ENCODE measurements at places on chromosomes 7 and 10. TPM values are rescaled to one million over a fixed set of nuclear protein-coding genes. Genes with fewer than 3 reads are reported as not detected.

Gene ENTPD1
- 12.5 TPM for polyA plus RNA-seq

Gene CALHM3
- polyA plus RNA-seq = not detected

Gene GHRHR
- 1.0 TPM for polyA plus RNA-seq

Gene PMS2
- 12.1 TPM for polyA plus RNA-seq

Gene AKR1C3
- polyA plus RNA-seq = 1.2 TPM

Gene RNF133
- not detected for polyA plus RNA-seq

Gene BMPER
- polyA plus RNA-seq = 7.1 TPM

Gene BTBD16
- polyA plus RNA-seq = 0.07 TPM

Gene KIFBP
- 26.2 TPM for polyA plus RNA-seq

Gene TRIM50
- 0.58 TPM for polyA plus RNA-seq

Gene DDIT4
- polyA plus RNA-seq = 52.6 TPM

Gene TMEM248
- 49.9 TPM for polyA plus RNA-seq

Gene HOXA1
- 1.1 TPM for polyA plus RNA-seq

Gene NAT16
- not detected for polyA plus RNA-seq

Gene CSTF2T
- 27.7 TPM for polyA plus RNA-seq

Gene POM121C
- polyA plus RNA-seq = 33.4 TPM
